ENCODE measurements at places on chromosomes 6 and 20.

GRCh38 chr6:156190270-156190669 is 586.9 kb upstream of the ARID1B start:
- no peak for DNase-seq

GRCh38 chr20:44644667-44645131 is 6.8 kb downstream of the ADA start:
- DNase-seq, result no peak

DNA sequence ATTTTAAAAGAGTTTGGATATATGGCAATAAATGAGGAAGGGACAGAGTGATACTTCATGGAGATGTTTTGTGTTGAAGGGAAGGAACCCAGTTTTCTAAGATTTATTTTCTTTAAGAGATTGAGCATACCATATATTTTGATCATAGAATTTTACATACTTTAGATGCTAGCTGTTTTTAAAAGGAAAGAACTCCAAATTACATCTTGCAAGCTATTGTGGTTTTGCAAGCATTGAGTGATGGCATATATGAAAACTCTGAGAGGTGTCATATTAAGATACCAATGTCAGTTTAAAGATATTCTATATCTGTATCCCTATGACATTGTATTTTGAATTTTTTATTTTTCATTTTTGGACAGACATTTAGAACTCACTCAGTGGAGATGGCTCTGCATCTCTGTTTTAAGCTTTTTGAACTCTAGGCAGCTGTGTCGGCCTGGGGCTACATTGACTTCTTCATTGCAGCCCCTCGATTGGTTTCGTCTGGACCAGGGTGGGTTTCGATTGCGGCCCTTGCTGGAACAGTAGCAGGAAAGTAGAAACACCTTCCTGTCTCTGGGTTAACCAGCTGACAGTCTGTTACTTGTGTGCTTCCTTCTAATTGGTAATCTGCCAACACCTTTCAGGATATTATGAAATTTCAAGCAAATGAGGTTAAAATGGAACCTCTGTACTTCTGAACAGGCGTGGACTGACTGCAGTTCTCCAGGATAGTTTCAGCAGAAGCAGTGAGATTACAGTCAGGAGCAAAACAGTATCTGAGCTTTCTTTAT is 14.0 kb downstream of the IGF2R start:
- no peak for DNase-seq

- DNase-seq, result no peak
Observed at GRCh38 chr6:45780523-45780922, 235.1 kb downstream of the CLIC5 start.

GRCh38 chr20:24339210-24339641 is 130.2 kb upstream of the SYNDIG1 start:
- no peak for DNase-seq

GRCh38 chr20:13288357-13288756 is 67.3 kb downstream of the ISM1 start:
- no peak for DNase-seq

DNA sequence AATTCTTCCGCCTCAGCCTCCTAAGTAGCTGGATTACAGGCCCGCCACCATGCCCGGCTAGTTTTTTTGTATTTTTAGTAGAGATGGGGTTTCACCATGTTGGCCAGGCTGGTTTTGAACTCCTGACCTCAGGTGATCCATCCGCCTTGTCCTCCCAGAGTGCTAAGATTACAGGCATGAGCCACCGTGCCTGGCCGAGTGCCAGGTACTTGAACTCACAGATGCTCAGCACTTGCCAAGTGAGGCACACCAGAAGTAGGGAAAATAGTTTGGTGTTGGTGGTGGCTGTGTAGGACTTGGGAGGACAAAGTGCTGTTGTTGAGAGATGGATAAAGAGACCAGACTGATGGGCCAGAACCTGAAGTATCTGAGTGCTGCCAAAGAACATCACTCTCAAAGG is 40.0 kb upstream of the MBOAT1 start:
- DNase-seq, result no peak

DNA sequence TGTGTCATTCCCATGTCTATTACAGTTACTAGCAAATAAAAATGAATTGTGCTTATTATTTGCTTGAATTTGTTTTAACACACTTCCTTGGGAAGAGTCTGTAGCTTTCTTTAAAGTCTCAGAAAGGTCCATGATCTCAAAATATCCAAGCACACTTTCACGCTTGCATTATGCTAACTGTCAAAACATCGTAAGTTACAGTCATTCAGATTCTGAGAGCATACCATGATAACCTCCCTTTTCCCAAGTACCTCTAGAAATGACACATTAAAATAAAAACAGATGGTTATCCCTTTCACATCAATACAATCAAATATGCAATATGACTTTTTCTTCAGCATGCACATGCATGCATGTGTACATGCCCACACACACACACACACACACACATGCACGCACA is 1044.4 kb upstream of the MAP3K7 start:
- DNase-seq, result no peak

GRCh38 chr6:167020206-167020605 is 21.0 kb downstream of the CEP43 start:
- DNase-seq, result no peak

DNA sequence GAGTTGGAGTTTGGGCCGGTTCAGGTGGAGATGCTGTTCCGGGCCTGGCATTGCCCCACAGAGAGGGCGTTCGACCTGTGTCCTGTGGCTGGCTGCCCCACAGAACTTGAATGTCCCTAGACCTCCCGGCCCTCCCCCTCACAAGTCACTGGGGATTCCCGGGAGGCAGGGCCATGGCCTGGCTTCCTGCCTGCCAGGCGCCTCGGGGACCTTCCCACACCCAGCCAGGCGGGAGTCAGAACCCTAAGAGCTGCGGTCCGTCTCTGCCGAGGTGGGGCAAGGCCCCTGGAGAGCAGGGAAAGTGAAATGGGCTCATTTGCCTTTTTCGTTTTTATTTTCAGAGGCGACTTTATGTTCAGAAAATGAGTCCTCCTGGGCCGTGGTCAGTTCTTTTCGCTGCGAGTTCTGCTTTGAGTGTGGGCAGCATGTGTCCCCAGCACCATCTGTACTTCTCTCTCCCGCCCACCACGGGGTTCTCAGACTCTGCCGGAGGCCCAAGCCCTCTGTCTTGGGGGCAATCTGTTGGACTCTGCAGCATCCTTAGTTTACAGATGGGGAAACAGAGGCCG is 8.5 kb downstream of the RBM38 start:
- peak; percentile 83 for DNase-seq

DNA sequence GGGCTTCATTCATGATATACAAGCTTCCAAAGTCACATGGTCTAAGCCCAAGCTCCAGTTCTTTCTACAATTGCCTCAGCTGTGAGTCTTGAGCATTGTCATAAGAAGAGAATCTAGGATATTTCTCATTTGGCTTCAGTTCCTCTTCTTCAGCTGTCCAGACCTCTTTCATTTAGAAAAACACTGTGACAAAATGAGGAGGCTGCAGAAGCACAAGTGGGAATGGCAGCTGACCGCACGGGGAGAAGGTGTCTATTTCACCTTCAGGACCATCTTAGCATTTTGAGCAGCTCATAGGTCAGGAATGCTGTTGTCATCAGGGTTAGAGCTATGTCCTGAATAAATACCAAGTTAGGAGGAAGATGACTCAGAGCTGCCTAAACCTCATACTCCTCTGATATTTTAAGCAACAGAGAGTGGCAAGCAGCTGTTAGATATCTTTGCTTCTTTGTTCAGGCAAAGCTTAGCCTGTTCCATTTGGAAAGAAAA is 390.1 kb upstream of the CITED2 start:
- no peak for DNase-seq

- DNase-seq, result peak; percentile 98
Observed at GRCh38 chr6:79234150-79235022, at the start of gene HMGN3. Gene HMGN3 (minus strand): TSS chr6:79234682.

GRCh38 chr6:119757467-119757866 is 407.9 kb upstream of the MAN1A1 start:
- no peak for DNase-seq

DNA sequence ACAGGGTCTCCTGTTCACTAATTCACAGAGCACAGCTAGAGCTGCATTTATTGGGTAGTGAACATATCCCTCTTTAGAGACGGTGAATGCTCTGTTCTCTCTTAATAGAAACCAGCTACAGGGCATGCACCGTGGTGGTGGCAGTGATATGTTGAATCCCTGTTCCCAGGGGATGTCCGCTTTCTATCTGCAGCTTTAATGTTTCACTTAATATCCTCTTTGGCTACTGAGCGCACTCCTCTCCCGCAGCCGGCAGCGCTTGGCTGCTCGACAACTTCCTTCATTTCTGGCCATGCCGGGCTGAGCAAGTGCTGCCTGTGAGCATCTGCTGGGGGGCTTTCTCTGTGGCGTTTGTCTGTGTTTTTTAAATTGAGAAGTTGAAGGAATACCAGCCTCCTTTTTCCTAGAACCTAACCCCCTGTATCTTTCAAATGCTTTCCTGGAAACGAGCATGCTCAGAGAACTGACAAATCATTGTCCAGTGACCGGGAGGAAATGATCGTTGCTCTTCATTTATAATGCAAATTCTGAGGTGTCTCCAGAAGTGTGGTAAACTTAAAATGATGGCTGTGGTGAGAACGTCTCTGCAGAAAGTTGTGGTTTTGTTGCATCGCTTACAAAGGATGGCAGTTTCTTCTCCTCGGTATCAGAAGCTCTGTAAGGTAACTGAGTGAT is 297.9 kb downstream of the UTRN start:
- DNase-seq, result peak; percentile 53

- DNase-seq, result no peak
Observed at GRCh38 chr6:15384901-15385300, 139.0 kb downstream of the JARID2 start.

DNA sequence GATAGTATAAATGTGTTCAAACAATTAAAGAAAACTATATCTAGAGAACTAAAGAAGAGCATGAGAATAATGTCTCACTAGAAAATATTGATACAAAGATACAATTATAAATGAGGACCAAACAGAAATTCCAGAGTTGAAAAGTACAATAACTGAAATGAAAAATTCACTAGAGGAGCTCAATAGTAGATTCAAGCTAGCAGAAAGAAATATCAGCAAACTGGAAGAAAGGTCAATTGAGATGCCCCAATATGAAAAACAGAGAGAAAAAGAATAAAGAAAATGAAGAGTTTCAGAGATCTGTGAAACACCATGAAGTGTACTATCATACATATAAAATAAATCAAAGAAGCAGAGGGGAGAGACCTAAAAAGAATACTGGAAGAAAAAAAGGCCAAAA is 18.0 kb upstream of the BRPF3 start:
- DNase-seq, result no peak

- DNase-seq, result peak; percentile 46
Observed at GRCh38 chr6:31907158-31907813, 5.4 kb upstream of the ZBTB12 start.

DNA sequence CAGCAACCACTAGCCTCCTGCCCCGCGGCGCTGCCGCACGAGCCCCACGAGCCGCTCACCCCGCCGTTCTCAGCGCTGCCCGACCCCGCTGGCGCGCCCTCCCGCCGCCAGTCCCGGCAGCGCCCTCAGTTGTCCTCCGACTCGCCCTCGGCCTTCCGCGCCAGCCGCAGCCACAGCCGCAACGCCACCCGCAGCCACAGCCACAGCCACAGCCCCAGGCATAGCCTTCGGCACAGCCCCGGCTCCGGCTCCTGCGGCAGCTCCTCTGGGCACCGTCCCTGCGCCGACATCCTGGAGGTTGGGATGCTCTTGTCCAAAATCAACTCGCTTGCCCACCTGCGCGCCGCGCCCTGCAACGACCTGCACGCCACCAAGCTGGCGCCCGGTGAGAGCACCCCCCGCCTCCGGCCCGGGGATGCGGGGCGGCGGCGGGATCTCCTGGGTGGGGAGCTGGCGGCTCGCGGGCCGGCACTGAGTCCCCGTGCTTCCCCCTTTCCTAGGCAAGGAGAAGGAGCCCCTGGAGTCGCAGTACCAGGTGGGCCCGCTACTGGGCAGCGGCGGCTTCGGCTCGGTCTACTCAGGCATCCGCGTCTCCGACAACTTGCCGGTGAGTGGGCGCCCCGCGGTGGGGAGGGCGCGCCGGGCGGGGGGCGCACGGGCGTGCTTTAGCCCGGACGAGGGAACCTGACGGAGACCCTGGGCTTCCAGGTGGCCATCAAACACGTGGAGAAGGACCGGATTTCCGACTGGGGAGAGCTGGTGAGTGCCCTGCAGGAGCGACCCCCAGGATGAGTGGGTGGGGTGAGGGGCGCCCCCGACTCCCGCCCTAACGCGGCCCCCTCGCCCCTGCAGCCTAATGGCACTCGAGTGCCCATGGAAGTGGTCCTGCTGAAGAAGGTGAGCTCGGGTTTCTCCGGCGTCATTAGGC is 585 bp downstream of the PIM1 start:
- DNase-seq, result peak; percentile 85

- no peak for DNase-seq
Observed at GRCh38 chr6:44007818-44008621, 119.2 kb downstream of the MRPL14 start.

GRCh38 chr20:46430921-46431712 is 24.7 kb upstream of the ELMO2 start:
- DNase-seq, result no peak

All from aorta (tissue), 5 donors.